ENCODE measurements at places on chromosomes 1 and 21.
A peak's percentile ranks its signal among the peaks of the same experiment; 100 is the strongest.

- DNase-seq, result no peak
These were observed 20.5 kb downstream of the SYT6 start for GRCh38 chr1:114133129-114133528.

DNA sequence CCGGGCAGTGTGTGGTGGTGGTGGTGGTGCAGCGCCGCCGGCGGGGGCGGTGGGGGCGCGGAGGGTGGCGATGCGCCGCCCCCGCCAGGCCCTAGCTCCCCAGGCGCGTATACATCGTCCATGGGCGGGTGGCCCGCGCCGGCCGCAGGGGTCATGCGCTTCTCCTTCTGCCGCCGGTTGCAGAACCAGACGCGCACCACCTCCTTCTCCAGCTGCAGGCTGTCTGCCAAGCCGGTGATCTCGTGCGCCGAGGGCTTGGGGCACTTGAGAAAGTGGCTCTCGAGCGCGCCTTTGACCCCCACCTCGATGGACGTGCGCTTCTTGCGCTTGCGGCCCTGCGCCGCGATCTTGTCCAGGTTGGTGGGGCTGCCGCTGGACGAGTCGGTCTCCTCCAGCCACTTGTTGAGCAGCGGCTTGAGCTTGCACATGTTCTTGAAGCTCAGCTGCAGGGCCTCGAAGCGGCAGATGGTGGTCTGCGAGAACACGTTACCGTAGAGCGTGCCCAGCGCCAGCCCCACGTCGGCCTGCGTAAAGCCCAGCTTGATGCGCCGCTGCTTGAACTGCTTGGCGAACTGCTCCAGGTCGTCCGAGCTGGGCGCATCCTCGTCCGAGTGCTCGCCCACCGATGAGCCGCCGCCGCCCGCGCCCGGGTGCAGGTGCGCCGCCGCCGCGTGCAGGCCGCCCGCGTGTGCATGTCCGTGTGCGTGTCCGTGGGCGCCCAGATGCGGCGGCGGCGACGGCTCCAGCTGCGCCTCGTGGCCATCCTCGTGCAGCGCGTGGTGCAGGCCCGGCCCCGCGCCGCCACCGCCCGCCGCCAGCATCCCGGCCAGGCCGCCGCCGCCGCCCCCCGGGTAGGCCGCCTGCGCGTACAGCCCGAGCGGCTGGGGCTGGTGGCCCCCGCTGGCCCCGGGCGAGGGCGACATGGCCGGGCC lies 926 bp downstream of the POU3F1 start:
- peak; percentile 32 for DNase-seq

DNA sequence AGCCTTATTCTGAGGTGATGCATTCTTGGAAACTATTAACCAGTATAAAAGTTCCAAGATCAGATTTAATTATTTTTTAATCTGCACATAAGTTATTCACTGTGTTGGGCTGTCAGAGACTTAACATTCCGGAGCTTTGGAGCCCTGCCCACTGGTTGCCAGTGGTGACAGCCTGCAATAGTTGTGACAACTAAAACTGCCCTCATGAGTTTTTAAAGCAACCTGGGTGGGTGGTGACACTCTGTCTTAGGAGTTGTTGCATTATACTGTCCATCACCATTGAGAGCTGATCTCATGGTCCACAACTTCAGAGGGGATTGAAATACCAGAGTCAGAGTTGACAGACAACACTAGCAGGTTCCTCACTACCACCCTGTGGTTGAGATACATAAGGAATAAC lies 653.9 kb upstream of the USP24 start:
- DNase-seq, result peak; percentile 51

DNA sequence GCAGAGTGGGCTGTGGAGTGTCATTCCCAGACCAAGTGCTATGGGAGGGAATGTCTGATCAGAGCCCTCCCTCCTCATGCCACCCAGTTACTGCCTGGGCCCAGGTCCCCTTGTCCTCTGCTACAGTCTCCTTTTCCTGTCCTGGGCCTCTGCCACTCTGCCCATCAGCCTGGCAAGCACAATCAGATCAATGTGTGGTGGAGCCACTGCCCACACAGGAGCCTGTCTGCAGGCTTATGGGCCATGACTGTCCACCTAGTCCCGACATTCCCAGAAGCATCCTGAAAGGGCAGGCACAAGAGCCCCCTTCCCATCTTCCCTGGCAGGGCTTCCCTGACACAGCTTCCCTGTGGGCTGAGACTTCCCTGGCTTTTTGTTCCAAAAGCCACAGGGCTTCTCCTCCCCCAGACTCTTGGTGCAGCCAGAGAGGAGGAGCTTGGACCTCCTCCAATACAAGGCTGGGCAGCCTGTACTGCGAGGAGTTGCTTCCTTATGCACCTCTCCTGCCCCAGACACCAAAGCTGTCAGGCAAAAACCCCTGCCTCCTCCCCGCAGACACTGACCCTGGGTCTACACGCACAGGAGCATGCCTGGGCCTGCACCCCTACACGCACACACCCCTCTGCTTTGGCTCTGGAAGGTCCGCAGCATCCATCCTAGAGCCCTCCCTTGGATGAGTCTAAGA lies 29.2 kb upstream of the CNTN2 start:
- DNase-seq, result peak; percentile 67

DNA sequence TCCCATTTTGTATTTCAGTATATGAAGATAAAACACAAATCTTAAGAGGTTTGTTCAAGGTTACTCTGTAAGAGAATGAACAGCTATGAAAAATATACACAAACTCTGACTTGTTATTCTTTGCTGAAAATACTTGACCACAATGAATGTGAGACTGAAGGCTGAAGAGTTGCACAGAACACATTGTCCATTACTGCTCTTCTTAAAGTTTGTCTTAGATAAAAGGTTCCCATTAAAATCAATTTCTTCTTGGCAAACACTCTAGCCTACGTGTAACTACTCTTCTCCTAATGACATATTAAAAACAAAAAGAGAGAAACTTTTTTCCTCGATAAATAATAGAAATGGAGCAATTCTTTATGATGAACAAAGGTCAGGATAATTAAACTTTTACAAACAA lies 45.2 kb upstream of the RABGAP1L start:
- DNase-seq, result no peak

- DNase-seq, result no peak
These were observed 200.3 kb downstream of the DSCAM start for GRCh38 chr21:40646651-40647050.

DNA sequence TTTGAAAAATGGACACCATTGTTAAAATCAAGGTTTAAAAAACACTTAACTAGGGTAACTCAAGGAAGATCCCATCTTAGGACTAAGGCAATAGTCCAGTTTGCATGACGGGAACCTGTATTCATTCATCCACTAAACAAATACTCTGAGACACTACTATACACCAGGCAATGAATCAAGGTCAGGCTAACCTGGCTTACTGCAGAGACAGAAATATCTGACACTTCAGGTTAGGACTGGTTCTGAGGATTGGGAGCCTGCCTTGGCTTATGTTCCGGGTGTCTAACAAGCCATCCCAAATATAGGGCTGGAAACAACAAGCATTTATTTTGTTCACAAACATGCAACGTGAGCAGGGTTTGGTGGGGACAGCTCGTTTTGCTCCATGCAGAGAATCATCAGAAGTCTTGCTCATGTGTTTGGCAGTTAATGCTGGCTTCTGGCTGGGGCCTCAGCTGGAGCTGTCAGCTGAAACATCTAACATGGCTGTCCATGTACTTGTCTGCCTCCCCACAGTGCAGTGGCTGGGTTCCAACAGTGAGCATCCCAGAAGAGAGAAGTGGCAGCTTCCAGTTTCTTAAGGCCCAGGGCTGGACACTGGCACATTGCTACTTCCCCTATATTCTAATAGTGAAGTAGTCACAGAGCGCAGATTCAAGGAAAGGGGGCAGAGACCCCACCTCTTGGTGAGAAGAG lies 37.0 kb upstream of the CAMK1G start:
- no peak for DNase-seq

- no peak for DNase-seq
These were observed 39.8 kb upstream of the LRP8 start for GRCh38 chr1:53367503-53368313.

DNA sequence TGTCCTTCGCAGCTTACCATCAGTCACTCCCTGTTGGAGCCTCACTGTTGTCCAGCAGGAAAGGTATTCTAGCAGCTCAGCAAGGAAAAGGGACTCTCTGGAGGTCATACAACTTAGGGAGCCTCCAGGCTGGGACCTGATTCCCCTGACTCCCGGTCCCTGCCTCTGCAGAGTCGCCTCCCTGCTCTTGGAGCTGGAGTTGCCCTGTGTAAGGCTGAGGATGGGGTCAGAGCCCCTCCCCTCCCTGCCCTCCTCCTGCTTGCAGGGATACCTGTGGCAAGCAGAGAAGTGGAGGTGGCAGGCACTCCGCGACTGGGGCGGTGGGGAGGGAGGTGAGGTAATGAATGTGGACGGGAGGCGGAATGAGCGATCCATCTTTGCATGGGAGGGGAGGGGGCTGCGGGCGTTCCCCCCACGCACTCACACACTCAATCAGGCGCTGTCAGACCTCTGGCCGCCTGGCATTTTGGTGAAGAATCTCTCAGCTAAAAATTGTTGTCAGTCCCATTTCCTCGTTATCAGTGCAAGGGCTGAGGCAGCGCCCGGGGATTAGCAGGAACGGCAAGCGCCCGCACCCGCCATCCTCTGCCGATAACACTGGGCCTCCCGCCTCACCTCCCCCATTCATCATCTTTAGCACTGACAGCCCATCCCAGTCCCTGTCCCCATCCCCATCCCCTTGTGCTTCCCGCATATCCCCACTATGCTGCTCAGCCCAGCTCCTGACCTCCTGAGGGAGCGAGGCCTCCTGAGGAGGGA lies 64.3 kb downstream of the TMEM53 start:
- DNase-seq, result no peak

- DNase-seq, result no peak
These were observed 275.2 kb downstream of the NFIA start for GRCh38 chr1:61357539-61357938.

- DNase-seq, result no peak
These were observed 58.7 kb downstream of the DIP2A start for GRCh38 chr21:46517361-46517760.

DNA sequence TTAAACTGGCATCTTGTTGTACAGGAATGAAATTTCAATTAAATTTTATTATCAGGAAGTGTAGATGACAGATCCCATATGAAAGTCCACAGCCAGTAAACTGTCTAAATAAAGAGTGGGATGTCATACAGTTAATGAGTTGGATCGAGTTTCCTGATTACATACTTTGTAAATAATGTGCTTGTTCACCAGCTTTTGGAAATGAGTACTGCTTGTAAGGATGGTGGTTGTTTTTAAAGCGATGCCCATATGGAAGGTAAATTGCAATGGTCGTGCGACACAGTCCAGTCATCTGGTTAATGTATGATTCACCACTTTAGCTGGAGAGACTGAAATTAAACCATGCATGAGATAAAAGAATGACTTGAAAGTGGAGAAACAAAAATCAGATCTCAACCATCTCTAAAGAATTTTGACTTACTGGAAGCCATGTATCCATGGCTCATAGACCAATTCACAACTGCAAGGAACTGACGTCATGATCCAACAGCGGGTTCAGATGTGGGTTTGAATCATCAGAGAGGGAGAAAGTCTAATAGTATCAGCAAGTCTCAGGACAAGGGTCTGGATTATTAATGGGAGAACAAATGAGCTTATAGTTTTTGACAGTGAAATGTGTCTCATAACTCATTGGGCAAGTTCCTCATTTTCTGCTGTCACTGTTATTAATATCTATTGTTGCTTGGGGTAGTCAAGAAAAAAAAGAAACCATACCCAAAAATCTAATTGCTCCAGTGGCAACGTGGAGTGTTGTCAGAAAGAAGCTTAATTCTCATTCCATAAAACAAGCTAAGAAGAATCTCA lies 49.0 kb downstream of the MAP10 start:
- DNase-seq, result no peak

DNA sequence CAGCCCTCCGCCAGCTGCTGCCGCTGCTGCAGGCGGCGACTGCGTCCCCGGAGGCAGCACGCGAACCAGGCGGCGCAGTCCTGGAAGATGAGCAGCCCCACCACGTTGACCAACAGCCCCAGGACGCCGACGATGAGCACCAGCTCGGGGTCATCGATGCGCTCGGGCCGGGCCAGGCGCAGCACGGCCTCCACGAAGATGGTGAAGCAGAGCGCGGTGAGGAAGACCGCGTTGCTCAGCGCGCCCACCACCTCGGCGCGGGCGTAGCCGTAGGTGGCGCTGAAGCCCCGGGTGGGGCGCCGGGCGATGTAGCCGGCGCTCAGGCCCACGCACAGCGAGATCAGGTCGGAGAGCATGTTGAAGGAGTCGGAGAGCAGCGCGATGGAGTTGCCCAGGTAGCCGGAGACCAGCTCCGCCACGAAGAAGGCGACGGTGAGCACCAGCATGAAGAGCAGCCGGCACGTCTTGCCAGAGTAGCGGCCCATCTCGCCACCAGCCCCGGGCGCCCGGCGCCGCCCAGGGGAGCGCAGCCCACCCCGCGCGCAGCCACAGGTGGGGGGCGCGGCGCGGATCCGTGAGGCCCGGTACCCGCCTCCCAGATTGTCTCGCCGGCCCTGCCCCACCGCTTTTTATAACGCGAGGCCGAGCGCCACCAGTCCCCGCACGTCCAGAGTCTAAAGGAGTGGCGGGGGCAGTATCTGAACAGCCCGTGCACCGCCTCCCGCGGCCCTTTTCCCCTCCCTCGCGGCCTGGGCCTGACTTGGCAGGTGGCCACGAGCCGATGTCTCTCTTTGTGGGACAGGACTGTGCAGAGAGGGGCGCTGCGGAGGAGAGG lies at the start of gene SLC30A10:
Gene SLC30A10 (minus strand): TSS at position 602 of the 835 bp plus-strand sequence. CDS start 117 bp downstream, at position 485.
- DNase-seq, result peak; percentile 23

- DNase-seq, result no peak
These were observed 16.4 kb downstream of the LDLRAD1 start for GRCh38 chr1:54001591-54001990.

DNA sequence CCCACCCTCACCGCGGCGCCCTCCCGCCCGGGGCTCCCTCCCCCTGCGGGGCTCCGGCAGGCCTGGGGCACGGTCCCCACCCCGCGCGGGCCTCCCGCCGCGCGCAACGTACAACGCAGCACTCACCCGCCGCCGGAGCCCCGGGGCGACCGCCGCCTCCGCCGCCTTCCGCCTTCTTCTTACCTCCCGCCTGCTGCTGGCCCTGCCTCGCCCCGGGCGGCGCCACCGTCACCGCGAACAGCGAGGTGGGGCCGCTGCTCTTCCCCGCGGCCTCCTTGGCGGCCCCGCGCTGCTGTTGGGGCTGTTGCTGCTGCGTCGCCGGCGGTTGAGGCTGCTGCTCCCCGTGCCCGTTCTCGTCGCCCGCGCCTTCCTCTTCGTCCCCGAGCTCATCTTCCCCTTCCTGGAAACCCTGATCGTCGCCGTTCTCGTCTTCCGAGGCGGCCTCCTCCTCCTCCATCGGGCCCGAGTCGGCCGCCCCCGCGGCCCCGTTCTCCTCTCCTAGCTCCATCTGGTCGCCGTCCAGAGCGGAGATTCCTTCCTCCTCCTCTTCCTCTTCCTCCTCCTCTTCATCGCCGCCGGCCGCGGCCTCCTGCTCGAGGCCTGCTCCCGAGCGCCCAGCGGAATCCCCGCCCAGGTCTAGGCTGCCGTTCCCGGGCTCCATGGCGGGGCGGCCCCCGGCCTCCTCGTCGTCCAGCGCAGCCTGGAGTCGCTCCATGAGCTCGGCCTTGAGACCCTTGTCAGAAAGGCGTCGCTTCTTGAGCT lies 671 bp downstream of the HNRNPU start:
- no peak for DNase-seq

DNA sequence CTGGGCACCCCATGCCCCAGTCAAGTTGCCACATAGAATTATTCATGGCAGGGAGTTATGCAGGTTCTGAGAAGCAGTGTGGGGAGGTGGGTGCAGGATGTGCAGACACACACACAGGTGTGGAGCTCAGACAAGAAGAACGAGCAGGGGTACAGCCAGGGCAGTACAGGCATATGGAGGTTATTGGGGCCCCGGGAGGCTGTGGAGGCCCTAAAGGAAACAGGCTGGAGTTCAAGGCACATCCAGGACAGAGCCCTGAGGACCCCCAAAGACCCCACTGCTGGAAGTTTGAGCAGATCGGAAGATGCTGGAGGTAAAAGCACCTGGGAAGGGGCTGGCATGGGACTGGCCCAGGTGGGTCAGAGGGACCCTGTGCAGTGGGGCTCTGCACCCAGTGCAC lies 171.3 kb downstream of the PSMG1 start:
- no peak for DNase-seq

All from NCI-H1105 (cell line).